ENCODE measurements at places on chromosomes 4 and X.

- DNase-seq: no peak
Observed at GRCh38 chr4:182908124-182908523, 9.1 kb downstream of the DCTD start.

DNA sequence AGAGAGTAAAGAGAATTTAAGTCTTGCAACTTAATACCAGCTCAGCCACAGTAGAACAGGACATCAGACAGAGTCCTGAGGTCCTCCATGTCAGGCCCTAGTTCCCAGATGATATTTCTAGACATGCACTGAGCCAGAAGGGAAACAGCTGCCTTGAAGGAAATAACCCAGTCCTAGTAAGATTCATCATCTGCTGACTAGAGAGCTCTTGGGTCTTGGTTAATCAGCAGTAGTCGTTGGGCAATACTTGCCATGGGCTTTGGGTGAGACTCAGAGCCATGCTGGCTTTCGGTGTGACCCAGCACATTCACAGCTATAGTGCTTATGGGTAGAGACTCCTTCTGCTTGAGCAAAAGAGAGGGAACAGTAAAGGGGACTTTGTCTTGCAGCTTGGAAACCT is 379.1 kb downstream of the AR start:
- no peak for DNase-seq

DNA sequence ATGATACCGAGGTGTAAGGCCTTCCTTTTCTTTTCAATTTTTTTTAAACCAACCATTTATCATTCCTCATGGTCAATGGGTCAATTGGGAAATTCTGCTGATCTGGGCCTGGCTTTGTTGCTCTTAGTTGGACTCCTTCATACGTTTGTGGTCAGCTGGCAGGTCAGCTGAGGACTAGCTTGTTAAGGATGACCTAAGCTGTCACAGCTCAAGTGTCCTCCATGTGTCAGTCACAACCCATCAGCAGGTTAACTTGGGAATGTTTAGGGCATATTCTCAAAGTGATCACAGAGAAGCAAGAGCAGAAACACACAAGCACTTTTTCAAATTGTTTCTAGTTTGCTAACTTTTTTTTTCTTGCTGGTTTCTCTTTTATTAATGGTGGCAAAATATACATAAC is 117.4 kb upstream of the MAB21L2 start:
- DNase-seq: no peak

- no peak for DNase-seq
Observed at GRCh38 chr4:98614662-98615061, 43.7 kb downstream of the TSPAN5 start.

GRCh38 chrX:68299898-68300297 is 133.4 kb downstream of the OPHN1 start:
- no peak for DNase-seq

Measured in NCI-H187 (cell line).